Renal pelvis (tissue), 12 donors: ENCODE measurements at places on chromosomes 2 and 18.

DNA sequence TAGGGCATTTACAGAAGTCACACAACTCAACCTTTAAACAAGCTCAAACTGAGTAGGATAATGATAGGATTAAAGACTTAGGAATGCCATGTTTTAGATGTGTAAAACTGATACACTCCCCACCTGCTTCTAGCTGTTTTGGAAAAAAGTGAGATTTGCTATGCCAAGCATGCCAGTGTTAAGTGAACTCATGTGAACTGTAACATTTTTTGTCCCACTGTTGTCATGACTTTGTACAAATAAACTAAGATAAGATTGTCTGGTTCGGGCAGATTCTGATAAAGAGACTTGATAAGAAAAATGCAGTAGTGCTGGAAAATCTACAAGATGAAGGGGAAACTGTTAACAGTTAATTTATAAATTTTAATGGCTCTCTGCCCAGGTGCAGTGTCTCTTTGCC, 66.5 kb downstream of the GLS start:
- DNase-seq, result peak; percentile 28

GRCh38 chr2:233705911-233706506, 6.7 kb upstream of the UGT1A5 start:
- no peak for DNase-seq

DNA sequence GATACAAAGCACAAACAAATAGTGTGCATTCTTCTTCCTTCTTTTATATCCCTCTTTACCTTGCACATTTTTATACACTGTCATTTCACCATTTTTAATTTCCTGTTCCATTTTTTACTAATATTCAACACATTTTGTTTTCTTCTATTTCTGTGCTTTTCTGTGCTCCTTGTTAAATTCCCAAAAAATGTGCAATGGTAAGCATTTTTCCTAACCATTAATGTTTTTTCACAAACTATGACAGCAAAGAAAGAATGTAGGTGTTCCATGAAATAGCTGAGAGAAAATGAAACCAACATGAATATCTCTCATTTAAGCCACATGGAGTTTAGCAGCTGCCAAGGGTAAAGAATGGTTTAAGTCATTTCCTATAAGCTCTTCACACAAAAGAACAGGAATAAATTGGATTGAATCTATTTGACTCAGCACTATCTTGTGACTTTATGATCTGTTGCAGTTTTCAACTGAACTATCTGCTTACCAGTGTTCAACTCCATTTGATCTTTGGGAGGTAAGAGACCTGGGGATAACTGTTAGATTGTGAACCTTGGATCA, 145.7 kb upstream of the CDH19 start:
- no peak for DNase-seq

DNA sequence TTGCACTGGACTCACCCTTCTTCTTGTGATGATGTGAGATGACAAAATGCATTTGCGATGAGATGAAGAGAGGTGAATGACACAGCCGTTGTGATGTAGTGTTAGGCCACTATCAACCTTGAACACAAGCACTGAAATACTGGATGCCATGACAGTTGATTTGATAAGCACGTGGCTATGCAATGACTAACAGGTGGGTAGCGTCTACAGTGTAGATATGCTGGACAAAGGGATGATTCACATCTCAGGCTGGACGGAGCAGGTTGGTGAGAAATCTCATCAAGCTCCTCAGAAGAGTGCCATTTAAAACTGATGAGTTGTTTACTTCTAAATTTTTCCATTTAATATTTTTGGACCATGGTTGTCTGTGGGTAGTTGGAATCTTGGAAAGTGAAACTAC, 375.8 kb upstream of the LYPD1 start:
- no peak for DNase-seq

DNA sequence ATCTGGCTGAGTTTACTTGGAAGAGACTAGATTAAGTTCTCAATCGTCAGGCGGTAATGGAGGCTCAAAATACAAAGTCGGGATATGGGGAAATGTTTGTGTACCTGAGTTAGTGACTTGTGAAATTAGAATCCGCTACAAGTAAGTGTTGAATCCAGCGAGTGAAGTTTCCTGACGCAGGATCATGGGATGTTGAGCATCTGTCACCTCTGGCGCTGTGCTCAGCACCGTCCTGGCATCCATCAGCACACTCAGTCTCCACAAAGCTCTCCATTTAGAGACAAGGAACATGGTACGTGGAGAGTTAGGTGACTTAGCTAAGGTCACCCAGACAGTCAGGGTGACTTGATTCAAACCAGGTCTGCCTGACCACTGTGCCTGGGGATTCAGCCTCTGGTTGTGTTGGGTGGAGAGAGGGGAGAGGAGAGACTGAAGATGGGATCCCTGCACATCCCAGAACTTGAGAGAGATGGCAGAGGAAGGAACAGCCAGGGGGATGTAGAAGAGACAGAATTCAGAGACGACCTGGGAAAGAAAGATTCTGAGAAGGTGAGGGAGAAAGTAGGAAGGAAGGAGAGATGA, 251.2 kb downstream of the ACKR3 start:
- no peak for DNase-seq

- DNase-seq, result no peak
Measured at GRCh38 chr2:147759536-147759935, 85.3 kb upstream of the ACVR2A start.

GRCh38 chr2:100889286-100889685, 69.3 kb downstream of the NPAS2 start:
- DNase-seq, result no peak

DNA sequence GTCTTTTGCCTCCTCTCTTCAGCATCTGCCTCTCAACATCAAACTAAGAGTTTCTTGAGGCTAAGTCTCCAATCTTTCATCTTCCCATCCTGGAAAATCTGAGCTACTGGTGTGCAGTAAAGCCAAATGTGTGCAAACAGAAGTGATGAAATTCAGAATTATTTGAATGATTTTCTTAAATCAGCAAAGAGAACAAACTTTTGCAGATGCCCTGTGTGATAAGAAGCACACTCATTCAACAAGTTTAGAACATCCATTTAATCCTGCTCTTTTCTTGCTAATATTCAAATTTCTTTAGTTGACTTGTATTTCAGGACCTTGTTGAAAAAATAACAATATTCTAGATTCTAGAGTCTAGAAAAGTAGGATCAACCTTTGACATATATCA, 1374.9 kb upstream of the CELF4 start:
- DNase-seq, result no peak

DNA sequence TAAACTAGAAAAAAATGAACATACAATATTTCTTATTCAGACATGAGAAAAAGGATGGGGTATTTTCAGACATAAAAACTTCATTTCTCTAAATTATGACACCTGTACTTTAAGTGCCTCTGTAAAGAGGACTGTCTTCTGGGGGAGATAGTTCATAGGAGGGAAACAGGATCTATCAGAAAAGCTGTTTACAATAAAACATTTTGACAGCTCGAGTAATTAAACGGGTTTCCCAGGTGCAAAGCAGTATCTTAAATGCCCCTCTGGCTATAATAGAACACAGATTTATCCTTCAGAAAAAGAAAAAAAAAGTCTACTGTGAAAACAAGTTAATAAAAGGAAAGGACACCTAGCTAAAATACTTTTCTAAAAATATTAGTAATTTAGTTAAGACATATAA, 311.4 kb upstream of the UBE2E3 start:
- no peak for DNase-seq

- no peak for DNase-seq
Measured at GRCh38 chr18:7393080-7393479, 162.2 kb downstream of the LRRC30 start.

DNA sequence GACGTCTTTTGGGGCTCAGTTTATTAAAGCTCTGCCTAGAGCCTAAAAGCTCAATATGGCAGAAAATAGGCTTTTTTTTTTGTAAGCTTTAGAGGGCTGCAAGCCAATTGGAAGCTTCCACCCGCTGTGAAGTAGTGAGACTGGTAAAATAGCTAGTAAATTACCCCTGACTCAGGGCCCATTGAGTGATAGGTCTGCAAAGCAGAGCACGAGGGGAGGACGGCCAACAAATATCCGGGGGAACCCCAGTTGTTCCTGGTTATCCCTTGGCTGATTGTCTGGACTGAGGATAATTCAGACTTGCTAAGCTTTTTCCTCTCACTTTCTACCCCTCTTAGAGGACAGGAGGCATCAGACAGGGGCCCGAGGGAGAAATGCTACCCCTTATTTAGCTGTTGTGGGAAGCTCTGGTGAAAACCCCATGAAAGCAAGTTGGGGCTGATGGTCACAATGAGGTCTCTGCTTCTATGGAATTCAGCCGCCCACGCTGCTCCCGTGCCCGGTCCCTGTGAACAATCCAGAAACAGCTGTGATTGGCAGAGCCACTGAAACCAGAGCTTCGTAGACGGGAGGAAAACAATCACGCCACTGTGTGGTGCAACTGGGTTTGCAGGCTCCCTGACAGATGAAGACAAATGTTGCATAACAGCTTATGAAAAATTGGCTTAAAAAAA, 141.9 kb upstream of the LGALSL start:
- peak; percentile 83 for DNase-seq

GRCh38 chr2:207603486-207603885, 21.7 kb downstream of the METTL21A start:
- no peak for DNase-seq

GRCh38 chr2:218398437-218399390, 954 bp upstream of the CTDSP1 start:
- DNase-seq, result peak; percentile 84

- DNase-seq, result no peak
Measured at GRCh38 chr2:64267699-64268098, 123.5 kb upstream of the PELI1 start.

GRCh38 chr2:97851172-97851571, 137.8 kb downstream of the ZAP70 start:
- no peak for DNase-seq

GRCh38 chr18:4270016-4270415, 185.1 kb downstream of the DLGAP1 start:
- DNase-seq, result no peak

- DNase-seq, result no peak
Measured at GRCh38 chr2:100832885-100833284, 12.9 kb downstream of the NPAS2 start.

DNA sequence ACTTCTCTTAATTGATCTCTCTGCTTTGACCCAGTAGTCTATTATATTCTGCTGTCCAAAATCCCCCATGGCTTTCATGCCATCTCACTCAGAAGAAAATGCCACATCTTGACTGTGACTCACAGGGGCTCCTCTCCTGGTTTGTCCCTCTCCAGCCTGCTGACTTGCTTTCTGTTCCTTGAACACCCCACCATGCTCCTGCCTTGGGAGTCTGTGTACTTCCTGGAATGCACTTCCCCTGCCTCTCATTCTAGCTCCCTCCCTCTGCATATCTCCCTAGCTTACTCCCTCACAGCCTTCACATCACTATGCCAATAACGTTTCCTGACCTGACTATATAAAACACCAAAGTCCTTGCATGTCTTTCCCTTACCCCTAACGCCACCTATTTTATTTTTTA, 167.2 kb downstream of the TRIB2 start:
- no peak for DNase-seq

DNA sequence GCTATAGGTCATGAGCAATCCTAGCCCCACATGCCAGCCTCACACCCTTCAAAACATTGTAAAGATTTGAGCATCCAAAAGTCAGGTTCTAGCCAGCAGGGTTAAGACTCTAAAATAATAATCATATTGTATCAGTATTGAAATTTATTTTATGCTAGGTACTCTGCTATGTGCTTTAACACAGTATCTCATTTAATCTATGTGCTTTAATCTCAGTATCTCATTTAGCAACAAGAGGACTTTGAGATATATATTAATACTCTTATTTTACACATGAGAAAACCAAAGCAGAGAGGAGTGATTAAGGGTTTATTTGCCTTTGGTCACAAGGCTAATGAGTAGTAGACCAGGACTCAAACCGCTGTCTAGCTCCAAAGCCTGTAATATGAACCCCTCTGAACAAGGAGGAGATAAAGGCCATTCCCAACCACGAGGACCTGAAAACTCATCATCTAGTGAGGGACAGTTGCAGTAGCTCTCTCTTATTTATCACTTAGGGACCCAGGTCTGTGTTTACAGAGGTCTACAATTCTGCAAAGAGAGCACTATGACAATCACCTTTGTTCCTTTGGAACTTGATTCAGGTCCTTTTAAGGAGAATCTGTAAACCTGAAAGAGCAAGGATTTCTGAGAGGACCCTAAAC, 116.5 kb upstream of the SERTAD2 start:
- no peak for DNase-seq

DNA sequence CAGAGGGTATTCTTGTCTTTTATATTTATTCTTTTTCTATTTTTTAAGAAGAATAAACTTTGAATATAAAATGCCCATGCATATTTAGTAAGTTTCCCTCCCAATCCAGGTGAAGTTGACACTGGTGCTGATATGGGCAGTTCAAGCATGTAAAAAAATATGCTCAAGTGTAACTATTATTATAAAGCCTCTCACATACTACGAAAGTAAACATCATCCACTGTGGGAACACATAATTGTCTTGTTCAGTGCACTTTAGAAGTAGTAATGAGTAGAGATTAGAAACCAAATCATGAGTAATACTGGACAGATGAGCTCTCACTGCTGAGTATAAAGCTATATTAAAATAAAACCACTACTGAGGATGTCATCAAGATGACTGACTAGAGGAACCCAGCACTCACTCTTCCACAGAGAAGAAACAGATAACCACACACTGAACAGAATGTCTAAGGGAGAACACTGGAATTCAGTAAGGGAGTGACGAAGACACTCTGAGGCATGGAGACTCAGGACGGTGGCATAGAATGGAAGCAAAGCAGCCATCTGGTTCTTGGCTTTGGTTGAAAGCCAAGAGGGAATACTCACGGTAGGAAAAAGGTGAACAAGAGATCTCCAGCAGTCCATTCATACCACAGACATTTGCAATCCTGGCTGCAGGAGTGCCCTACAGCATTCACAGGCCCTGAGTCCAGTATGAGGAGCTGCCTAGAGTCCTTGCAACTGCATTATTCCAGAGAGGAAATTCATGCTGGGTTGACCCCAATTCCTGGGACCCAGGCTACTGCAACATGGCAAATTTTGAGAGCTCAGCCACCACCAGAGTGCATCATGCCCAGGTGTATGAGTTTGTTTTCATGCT, 9.5 kb upstream of the FAM110C start:
- DNase-seq, result no peak

DNA sequence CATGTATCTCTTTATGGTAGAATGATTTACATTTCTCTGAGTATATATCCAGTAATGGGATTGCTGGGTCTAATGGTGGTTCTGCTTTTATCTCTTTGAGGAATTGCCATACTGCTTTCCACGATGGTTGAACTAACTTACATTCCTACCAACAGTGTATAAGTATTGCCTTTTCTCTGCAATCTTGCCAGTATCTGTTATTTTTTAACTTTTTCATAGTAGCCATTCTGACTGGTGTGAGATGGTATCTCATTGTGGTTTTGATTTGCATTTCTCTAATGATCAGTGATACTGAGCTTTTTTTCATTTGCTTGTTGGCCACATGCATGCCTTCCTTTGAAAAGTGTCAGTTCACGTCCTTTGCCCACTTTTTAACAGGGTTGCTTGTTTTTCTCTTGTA, 55.1 kb downstream of the CYTIP start:
- no peak for DNase-seq
